ENCODE measurements at places on chromosomes 5 and 9. TPM values are rescaled to one million over a fixed set of nuclear protein-coding genes. Genes with fewer than 3 reads are reported as not detected.

GABBR2 gene
- 7.4 TPM for total RNA-seq

SURF2 gene
- 14.5 TPM for total RNA-seq

ZDHHC11 gene
- 1.3 TPM for total RNA-seq

PCDHA4 gene
- total RNA-seq = not detected

BSPRY gene
- total RNA-seq = 0.26 TPM

CARTPT gene
- total RNA-seq = not detected

ZNF462 gene
- 16.8 TPM for total RNA-seq

CDK9 gene
- 63.2 TPM for total RNA-seq

SPOCK1 gene
- 27.8 TPM for total RNA-seq

HSPB3 gene
- total RNA-seq = not detected

TNFSF8 gene
- total RNA-seq = not detected

NTRK2 gene
- not detected for total RNA-seq

ARHGEF28 gene
- 9.1 TPM for total RNA-seq

KDM3B gene
- total RNA-seq = 31.3 TPM

MLANA gene
- not detected for total RNA-seq

SMIM23 gene
- total RNA-seq = not detected

IRGM gene
- not detected for total RNA-seq

IFNA13 gene
- total RNA-seq = not detected

SLC4A9 gene
- not detected for total RNA-seq

PRRT1B gene
- not detected for total RNA-seq

CNTNAP3B gene
- total RNA-seq = 5.3 TPM

PLAC8L1 gene
- not detected for total RNA-seq

GNG10 gene
- total RNA-seq = 69.5 TPM

SLC31A1 gene
- total RNA-seq = 29.2 TPM

CRHBP gene
- total RNA-seq = not detected

OR1Q1 gene
- not detected for total RNA-seq

RFESD gene
- 1.3 TPM for total RNA-seq

ARID3C gene
- not detected for total RNA-seq

RNF180 gene
- total RNA-seq = 2.6 TPM

PCDHA9 gene
- total RNA-seq = not detected

OTULINL gene
- total RNA-seq = 4.8 TPM

PCA3 gene
- total RNA-seq = not detected

GABRP gene
- not detected for total RNA-seq

GABRB2 gene
- 0.65 TPM for total RNA-seq

Measured in epithelial cell of alveolus of lung (primary cell).